ENCODE measurements at places on chromosomes 16 and 17.

DNA sequence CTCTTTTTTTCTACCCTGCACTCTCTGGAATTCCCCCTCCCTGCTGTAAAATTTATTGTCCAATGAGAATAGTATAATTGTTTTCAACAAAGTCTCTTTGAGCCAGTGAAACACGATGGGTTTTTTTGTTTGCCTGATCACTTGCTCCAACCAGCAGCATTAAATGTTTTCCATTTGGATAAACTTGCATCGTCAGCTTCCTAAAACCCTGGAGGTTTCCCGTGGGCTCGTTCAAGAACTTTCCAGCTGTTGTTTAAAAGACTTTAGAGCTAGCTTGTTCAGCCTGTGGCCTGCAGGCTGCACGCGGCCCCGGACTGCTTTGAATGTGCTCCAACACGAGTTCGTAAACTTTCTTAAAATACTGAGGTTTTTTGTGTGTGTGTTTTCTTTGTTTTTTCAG is 14.9 kb downstream of the NAGPA start:
- DNase-seq: no peak

- DNase-seq: no peak
These were observed 22.8 kb downstream of the ENGASE start for GRCh38 chr17:79097226-79098055.

DNA sequence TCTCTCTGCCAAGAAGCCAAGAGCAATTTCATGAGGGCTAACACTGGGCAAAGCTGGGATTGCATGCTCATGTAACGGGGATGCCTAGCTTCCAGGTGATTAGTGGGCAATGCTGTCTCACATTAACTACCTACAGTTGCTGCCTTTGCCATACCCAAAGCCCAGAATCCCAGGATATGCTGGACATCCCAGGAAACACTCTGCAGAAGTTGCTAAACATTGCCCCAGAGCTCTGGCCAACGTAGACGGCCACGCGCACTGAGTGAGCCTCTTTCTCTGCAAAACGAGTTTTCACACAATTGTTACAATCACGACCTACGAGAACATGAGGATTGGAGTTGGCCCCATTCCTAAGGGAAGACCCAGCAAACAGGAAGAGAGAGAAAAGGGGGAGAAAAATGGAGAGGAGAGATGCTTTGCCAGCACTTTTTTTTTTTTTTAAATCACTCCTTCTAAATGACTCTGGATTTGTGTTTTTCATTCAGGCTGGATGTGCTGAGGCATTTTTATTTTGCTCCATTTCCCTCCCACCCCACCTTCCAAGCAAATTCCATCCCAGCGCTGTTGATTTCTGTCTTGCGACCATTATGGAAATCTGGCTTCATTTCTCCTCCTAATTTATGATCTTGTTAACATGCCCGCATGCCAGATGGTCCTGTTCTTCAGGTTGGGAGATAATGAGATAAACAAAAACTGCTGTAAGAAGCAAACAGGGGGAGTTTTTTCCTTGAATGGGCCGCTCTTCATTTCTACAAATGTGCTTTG is 112.8 kb upstream of the DNAH9 start:
- no peak for DNase-seq

DNA sequence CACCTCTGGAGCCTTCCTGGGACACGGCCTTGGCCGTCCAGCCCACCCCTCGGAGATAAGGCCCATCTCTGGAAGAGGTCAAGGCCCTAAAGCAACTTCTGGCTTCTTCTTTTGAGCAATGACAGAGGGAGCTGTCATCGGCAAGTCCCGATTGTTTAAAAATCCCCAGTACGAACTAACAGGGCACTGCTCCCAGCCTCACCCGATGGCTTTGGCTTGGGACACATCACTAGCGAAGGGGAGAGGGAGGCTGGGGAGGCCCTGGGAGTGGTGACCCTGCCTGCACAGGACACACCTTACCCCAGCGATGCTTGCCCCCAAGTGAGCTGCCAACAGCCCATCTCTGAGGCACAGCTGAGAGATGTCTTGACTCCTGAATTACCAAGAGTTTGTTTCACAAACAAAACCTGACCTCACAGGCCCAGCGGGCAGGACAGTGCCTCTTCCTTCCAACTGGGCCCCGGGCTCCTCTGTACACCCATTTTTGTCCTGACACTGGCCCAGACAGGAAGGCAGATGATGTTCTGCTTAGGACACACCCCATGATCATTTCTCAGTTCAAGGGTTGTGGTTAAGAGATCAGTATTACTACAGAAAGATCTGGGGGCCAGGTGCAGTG is 4.8 kb downstream of the SYNGR2 start:
- DNase-seq: no peak

DNA sequence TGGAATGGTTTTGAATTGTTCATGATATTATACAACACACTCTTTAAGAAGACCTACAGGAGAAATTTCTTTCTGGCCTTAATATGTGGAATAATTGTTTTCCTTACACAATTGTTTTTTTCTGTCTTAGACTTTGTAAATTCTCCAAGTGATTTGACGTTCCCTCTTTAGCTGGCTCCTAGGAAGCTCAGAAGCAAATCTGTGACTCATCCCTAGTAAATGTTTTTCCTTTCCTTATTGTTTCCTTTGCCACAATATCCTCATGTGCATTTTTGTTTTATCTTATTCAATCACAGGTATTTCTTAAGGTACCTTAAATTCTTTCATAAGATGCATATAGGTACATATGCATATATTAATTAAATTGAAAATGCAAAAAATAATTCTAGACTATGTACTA is 13.5 kb downstream of the KIAA0753 start:
- no peak for DNase-seq
